ENCODE measurements at places on chromosomes 4 and X.

GRCh38 chr4:53608242-53608641 is 17.0 kb upstream of the LNX1 start:
- no peak for DNase-seq

DNA sequence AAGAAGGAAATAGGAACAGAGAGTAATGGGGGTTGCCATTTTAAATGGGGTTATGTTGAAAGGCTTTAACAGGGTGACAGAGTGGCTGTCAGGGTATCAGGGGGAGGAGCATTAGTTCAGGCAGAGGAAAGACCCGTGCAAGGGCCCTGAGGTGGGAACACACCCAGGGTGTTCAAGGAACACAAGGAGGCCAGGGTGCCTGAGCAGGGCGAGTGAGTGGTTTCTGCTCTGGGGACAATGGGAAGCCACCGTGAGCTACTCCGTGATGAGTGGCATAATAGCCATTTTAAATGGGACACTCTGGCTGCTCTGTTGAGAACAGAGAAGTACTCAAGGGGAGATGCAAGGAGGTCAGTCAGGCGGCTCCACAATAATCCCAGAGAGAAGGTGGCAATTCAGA is 4.5 kb downstream of the EVC2 start:
- no peak for DNase-seq

DNA sequence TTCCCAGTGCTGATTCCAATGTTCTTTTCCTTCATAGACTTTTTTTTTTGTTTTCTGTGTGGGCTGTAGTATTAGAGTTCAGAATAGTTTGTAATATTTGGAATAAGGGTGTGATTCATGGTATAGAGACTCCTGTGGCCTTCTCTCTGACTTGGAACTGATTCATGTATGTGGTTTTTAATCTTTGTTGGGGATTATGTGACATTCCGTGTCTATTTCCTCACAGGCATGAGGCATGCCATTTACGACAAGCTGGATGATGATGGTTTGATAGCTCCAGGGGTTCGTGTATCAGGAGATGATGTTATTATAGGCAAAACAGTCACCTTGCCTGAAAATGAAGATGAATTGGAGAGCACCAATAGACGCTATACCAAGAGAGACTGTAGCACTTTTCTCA is 44.4 kb downstream of the POLR2B start:
- DNase-seq: peak; percentile 88

- no peak for DNase-seq
Observed at GRCh38 chr4:164876700-164877324, at the start of gene APELA. TSS of gene APELA (plus strand) at chr4:164877178. CDS start at chr4:164877332, 154 bp downstream.

DNA sequence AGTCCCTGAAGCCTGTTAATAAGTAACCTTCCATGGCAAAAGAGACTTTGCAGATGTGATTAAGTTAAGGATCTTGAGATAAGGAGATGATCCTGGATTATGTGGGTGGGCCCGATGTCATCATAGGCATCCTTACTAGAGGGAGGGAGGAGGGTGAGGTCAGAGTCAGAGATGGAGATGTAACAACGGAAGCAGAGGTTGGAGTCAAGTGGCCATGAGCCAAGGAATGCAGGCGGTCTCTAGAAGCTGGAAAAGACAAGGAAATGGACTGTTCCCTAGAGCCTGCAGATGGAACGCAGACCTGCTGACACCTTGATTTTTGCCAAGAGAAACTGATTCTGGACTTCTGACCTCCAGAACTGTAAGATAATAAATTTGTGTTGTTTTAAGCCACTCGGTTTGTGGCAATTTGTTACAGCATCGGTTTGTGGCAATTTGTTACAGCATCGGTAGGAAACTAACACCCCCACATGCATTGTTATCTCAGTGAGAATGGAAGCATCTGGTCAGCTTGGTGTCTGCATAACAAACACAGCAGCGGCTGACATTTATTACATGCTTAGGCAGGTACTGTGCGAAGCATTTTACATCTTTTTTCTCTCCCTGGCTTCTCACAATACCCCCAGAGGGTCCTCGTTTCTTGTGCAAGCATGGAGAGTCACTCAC is 55.6 kb downstream of the CLDN34 start:
- DNase-seq: peak; percentile 55

DNA sequence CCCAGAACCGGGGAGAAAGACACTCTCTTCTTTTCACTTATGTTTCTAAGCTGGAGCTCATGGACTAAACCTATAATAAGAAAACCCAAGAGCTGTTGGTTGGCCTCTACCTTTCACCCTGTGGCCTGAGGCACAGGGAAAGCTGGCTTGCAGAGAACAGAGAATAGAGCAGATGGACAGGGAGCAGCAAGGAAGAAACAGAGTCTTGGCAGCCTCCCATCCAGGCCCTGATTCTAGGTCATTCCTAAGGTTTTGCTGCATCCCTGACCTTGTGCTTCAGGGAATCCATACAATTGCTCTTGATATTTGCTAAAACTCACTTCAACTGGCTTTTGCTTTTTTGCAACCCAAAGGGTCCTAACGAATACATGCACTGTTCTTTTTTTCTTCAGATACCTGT is 87.8 kb downstream of the SMIM20 start:
- DNase-seq: no peak
